ENCODE measurements at places on chromosomes 2 and 18.
A peak's percentile ranks its signal among the peaks of the same experiment; 100 is the strongest.

DNA sequence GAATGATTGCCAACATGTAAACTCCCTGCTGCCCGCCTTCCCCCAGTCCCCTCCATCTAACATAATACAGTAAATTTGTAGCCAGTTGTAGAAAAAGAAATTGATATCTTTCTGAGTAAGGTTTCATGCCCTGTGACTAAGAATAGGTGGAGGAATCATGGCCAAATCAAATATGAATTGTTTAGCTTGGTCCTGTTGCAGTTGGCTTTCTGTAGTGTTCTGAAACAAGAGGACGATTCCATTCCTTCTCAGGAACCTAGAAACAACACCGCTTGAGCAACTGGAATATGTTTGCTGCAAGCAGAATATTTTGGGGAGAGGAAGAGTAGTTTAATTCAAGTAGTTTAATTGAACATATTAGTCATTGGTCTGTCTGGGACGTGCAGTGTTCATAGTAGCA lies 7.0 kb upstream of the DRC1 start:
- DNase-seq, result no peak

GRCh38 chr2:18604531-18604885 lies 15.1 kb upstream of the NT5C1B start:
- no peak for DNase-seq

DNA sequence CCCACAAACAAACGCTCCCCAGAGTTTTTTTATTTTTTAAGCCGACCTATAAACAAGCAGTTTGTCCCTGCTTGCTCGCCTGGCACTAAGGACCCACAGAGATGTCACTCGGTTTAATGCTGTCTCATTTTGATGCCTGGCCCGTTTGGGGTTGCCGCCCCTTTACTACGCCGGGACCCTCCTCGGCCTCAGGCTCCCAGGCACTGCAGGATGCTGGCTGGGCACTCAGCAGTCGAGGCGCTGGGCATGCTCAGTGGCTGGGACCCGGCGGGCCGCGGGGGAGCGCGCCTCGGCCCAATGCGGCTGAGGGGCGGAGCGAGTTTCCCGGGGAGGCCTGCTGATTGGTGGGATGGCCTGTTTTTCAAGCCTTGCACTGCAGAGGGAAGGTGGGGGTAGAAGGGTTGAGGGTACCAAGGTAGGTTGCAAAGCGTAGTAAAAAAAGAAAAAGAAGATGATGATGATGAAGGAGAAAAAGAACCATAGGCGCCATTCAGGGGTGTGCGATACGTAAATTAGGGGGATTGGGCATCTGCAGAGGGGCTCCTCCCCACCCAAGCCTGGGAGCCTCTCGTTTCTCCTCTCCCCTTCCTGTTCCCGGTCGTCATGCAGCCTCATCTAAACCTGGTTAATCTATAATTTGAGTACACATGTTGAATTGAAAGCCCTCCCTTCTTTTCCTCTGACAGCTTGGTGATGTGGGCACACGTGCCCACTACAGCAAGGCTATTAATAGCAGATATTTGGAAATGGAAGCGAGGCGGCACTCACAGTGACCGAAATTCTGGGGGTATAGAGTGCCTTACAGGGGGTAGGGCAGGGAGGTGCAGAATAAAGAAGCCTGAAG lies 1.5 kb upstream of the IRS1 start:
- DNase-seq, result peak; percentile 91

DNA sequence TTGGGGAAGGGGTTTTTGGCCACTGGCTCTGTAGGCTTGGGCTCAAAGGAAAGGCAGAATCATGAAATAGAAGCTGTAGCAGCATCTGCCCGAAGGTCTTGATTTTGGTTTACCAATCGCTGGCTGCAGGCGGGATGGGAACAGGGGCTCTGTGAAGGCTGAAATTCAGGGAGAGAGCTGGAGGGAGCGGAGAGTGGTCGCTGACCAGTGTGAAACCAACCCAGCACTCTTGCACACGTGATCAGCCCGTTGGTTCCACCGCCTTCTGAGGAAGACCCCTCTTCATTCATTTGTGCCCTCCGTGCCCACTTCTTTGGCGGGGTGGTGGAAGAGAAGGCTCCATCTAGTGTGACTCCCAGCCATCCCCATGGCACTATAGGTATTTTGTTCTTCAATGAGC lies 82.6 kb downstream of the KLHL29 start:
- no peak for DNase-seq

GRCh38 chr2:39998617-39999016 lies 219.6 kb upstream of the THUMPD2 start:
- DNase-seq, result no peak

- no peak for DNase-seq
Observed at GRCh38 chr2:223734346-223734745, 103.0 kb downstream of the AP1S3 start.

DNA sequence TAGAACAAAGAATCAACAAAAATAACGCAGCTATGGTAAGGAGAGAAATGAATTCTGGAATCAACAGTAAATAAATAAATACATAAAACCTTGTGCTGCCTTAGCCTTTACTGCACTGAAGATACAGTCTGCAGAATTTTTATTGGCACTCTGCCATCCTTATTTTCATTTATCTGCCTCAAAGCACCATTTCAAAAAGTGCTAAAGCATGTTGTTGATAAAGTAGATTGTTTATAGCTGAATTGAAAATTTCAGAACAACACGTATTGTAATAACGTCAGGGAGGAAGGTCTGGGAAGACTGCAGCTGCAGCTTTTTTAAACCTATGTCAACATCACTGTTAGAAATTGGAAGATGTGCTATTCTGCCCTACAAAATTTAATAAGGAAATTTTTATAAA lies 787.2 kb downstream of the PLCL1 start:
- no peak for DNase-seq

GRCh38 chr2:103161456-103162289 lies 399.8 kb downstream of the TMEM182 start:
- DNase-seq, result peak; percentile 46

DNA sequence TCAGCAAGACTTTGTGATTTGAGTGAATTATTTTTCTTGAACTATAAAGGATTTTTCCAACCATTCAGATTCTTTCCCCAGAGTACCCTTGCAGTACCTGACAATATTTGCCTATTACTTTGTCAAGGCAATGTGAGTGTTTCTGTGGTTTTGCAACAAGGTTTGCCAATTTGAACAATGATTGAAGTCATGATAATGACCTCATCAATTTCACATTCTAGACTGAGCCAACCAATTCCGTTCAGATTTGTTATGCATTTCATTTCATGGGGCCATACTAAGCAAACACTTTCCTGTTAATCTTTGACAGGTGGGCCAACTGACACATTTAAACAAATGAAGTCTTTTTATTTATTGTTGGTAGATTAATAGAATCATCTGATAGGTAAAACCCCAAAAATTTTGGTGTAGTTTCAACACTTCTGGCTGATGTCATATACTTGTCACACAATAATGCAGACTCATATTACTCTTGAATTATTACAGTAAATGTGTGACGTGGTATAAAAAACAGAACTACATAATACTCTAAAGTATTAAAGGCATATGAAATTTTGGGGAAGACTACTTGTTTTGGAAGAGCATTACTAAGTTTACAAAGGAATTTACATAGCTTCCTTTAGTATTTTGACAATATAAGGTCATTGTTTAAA lies 526.4 kb downstream of the DPP10 start:
- DNase-seq, result no peak

DNA sequence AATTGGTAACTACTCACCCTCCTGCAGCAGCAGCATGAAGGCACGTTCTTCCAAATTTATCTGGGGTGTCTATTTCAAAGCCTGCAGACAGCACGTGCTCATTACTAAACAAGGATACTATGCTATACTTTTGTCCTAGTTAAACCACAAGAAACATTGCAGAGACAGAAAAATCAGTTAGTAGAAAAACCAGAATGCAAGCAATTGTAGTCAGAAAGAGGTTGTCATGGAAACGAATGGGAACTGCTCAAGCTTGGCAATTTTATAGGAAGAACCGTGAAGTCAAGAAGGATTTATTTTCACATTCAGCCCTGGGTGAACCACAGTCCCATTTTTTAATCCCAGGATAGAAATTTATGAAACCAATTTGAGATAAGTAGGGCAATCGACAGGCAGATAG lies 162.2 kb upstream of the PGAP1 start:
- DNase-seq, result no peak

DNA sequence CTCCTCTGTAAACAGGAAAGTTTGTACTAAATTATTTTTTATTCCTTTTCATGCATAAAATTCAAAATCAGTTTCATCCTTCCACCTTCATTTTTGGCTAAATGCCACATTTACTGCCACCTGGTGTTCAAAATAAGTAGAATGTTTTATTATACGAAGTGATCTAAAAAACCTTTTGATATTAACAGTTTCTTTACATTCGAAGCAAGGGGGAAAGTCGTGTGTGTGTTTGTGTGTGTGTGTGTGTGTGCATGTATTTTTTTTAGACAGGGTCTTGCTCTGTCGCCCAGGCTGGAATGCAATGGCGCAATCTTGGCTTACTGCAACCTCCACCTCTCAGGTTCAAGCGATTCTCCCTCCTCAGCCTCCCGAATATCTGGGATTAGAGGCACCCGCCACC lies 9.0 kb upstream of the SCN9A start:
- DNase-seq, result no peak

- no peak for DNase-seq
Observed at GRCh38 chr2:35033748-35034147, 1321.8 kb upstream of the CRIM1 start.

GRCh38 chr2:142545036-142545435 lies 332.4 kb upstream of the KYNU start:
- no peak for DNase-seq

DNA sequence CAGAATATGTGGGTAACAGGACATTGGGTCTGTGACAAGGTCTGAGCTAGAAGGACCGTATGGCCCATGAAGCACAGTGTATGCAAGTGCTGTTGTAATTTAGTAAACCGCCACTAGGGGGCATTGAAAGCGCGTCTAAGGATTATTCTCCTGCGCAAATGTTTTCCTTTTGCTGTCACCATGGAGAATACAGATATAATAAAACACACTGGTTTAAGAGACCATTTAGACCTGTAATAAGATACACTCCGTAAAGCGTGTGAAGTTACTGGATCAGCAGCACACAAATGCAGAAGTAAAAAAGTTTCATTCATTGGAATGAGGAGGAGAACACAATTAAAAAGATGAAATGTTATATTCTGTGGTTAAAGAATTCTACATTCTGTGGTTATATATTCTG lies 272.4 kb downstream of the AGAP1 start:
- peak; percentile 82 for DNase-seq

DNA sequence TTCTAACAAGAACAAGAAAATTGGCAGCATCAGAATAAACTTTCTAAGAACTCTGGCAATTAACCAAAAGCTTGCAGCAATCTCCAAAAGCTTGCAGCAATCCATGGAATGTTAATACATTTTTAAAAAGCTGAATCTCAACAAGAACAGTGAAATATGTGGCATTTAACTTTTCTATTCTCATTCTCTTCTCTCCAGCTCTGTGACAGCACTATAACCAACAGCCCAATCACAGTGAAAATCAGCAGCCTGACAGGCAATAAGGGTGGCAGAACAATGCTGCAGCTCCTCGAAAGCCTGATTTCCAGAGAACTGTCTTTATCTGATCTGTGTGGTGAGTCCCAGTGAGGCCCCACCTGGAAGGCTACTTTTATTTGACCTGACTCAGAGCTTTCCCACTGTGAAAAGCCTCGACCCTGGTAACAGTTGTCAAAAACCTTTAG lies 60.0 kb downstream of the TMEM131 start:
- DNase-seq, result no peak

DNA sequence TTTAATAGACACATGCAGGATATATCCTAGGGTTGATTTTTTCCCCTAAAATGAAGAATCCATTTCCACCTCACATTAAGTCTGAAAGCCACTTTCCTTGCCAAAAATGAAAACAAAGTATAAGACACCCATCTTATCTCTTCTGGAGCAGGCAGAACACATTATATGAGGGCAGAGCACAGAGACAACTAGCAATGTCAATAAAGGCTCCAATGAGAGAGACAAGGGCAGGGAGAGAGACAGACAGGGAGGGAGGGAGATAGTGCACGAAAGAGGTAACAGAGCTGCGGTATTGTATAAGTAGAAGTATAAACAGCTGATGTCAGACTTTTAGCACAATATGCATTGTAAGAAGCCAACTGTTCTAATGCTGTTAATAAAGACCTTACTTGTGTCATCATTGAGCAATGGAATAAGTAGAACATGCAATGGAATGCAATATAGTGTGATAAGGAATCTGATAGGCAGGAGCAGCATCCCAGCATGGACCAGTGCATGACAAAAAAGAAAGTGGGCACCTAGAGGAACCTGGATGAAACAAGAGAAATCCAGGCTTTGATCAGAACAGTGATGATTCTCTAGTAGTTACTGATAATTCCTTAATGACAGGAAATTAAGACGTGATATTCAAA lies 150.6 kb upstream of the TCF4 start:
- no peak for DNase-seq
